ENCODE measurements at places on chromosomes 12 and 14.

DNA sequence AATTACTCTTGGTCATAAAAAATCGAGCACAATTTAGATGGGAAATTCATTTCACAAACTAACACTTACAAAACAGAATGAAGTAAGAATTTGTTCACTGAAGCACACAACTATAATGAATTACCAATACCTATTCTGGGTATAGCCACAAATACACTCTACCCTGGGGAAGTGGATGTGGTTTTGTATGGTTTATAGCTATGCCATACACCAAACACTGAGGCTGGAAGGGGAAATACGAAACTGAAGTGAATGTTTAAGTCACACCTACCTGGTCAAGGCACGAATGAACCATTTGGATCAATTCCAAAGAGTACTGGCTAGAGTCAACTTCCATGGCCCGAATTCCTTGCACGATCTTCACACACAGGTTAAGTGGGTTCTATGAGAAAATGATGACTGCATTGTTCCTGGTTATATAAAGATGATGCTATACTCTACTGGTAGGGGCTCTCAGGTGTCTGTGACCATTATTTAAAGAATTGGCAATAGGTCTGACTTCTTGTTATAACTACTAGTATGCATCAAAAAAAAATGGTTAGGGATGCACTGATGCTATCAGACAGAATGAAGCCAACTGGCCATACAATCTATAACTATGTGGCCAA lies 12.8 kb downstream of the NEK9 start:
- DNase-seq: no peak

DNA sequence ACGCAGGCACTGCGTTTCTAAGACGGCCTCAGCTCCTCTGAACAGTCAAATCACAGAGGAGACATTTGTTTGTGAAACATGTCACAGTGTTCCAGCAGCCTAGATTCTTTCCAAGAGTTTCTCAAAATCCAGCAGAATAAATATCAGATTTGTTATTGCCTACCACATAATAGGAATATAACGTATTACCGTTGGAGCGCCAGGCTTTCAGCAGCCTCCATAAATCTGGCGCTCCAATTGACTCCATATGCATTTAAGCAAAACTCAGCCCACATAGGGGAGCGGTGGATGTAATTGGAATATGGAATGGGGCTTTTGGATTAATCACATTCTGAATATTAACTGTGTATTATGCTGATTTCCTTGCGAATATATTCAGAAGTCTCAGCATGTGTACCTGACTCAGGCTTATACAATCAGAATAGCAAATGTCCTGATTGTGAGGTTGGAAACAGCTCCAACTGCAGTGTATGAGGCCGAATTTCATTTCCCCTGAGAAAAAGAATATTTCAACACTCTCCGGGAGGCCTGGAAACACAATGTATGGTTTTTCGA lies 174.0 kb downstream of the ASCL4 start:
- DNase-seq: no peak

DNA sequence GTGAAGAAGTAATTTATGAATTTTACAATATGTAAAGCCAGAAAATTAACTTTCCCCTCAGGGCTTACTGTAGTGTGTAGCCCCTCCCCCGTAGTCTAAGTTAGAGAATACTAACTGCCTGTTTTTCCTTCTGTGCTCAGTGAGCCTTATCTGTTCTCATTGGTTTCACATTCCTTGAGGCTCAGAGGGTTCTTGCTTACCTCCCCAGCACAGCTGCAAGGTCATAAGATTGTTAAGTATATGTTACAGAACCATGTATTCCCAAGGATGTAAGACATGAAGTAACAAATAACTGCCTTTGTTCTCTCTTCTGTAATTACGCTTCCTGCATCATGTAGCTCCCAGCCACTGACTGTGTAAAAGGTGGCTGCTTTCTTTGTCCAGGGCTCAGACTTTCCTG lies 1351.1 kb downstream of the TMEM121 start:
- DNase-seq: no peak

GRCh38 chr12:129101404-129101803 lies 248.1 kb downstream of the GLT1D1 start:
- DNase-seq: no peak

DNA sequence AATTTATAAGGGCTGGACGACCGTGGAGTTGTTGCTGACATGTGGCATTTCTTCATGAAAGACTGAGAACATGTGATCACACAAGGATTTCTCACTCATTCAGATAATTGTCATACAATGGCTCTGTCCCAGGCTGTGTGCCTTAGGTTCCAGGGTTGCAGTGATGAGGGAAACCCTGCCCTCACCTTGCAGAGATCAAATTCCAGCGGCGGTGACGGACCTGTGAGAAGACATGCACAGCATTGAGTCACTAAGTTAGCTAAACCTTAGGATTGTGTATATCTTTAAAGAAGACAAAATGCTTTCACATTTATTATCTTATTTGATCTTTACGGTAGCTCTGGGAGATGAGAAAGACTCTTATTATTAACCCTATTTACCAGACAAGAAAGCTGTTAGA lies 1029.1 kb downstream of the BCL11B start:
- DNase-seq: no peak

GRCh38 chr14:93862265-93862664 lies 64.9 kb upstream of the FAM181A start:
- no peak for DNase-seq

- DNase-seq: no peak
These were observed 87.9 kb downstream of the USP15 start for GRCh38 chr12:62347922-62348650.

DNA sequence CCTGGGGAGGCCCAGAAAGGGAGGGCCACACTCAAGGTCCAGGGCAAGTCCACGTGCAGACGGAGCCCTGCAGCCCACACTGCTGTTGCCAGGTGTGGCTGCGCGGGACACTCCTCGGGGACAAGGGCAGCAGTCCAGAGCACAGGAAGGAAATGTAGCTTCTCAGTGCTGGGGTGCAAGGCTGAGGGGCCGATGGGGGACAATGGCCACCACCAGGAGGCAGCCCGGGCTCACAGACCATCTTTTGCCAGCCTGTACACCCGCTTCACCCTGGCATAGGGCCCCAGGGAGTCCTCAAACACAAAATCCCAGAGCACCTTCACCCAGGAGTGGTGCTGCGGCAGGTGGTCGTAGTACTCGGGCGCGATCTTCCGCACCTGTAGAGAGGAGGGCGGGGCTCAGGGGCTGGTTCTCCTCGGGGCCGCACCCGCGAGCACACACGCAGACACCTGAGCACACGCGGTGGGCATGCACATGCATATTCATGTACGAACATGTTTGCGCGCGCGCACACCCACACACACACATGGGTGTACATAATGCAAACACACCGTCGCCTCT lies 12.8 kb downstream of the DEGS2 start:
- no peak for DNase-seq

DNA sequence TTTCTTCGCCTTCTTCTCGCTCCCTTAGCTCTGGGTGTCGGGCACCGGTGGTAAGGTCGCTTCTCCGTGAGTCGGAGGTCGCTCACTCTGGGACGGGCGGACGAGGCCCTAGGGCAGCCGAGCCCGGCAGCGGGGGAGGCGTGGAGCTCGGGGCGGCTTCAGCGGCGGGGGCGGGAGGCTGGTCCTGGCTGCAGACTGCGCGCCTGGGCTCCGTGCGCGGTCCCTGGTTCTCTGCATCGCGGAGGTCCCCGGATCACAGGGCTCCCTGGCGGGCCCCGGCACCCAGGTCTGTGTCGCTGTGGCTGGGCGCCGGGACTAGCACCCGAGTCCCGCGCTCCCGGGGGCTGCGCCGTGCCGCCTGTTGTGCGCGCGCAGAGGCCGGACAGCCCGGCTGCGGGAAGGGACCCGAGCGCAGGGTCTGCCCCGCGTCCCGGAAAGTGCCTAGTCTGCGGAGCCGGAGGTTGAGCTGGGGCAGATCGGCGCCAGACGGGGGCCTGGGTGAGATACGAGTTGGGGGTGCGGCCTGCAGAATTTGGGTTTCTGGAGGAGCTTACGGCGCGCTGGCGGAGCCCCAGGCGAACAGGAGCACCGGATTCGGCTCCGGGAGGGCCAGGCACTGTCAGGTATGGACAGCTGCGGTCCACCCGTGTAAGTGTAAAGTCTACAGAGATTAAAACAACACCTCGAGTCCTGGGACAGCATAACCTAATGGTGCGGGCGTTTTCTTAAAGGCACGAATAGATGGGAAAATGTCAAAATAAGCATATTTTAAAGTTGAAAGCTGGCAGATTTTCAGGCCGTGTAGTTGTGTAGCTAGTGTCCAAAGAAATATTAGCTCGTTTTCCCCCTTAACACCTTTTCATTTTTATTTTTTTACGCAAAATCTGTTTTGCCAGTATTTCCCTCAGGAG lies 713 bp downstream of the FRMD6 start:
- DNase-seq: no peak

DNA sequence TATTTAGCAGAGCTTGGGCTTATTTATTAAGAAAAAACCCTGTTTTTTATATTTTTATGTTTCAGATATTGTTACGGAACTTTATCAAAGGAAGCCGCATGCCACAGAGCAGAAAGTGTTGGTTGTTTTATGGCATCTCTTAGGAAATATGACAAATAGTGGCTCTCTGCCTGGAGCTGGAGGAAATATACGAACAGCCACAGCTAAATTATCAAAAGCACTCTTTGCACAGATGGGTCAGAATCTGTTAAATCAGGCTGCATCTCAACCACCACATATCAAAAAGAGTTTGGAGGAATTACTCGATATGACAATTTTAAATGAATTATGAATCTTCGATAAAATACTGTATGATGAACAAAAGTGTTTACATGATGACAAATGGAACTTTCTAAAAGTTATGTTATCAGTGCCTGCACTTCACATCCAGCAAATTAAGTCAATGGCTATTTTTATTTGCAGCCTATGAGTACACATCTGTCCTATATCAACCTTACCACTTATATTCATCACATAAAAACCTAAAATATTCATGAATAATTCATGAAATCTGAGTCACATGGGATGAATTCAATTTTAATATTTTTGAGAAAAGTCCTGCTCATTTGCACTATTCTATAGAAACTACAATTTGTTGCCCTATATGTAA lies 10.6 kb upstream of the PRPF39 start:
- no peak for DNase-seq

- DNase-seq: peak; percentile 27
These were observed 241.4 kb downstream of the BMP4 start for GRCh38 chr14:53715193-53715721.

DNA sequence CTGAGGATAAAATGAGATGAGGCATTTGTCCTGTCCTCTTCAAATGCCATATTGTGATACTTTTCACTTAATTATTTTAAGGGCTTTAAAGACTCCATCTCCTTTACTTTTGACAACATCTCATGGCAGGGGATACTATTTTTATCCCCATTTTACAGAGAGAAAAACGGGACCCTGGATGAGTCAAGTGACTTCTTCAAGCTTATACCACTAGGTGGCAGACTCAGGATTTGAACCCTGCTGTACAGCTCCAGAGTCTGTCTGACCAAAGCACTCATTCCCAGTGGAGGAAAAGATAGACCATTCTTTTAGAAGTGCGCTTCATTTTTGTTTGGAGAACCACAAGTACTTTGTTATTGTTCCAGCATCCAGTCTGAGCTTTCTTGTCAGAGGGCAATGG lies 1.7 kb upstream of the SMOC1 start:
- peak; percentile 30 for DNase-seq

DNA sequence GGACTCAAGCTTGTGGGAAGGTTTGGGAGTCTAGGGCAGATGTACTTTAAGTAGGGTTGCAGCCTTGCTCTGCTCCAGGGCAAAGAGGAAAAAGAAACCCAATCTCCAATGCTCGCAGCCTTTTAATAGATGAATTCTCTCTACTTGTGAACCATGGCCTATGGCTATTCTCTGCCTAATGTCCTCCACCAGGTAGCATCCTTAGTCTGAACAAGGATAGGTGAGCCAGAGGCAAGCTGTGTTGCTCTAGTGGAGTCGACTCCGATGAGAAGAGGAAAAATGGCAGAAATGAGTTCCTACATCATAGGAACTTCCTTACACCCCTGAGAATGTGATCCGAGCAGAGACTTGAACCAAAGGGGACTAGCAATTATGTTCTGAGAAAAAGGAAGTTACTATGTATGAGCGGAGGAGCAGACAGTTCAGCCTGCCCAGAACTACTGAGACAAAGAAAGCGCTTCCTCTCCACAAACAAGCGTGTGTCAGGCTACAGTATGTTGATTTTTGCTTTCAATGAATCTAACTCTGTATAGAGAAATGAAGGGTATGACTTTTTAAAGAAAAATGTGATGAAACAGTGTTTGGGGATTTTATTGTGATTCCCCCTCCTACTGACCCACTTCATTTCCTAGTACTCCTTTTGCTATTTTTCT lies 153.6 kb upstream of the ARID2 start:
- peak; percentile 59 for DNase-seq

DNA sequence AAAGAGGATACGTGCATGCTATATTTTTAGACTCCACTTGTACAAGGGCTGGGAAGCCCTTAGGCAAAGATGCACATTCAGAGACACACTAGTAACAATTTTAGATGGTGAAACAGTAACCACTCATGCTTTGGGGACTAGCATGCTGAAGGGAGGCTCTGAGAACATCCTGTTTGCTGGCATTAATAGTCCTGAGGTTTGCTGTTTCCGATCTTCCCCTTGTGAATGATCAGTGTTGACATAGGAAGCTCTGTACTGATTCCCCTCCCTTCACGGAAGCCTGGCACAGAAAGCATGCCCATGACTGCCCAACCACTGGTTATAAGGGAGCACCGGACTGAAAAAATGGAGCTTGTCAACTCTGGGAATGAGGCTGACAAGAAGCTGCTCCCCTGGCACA lies 164.6 kb downstream of the GCH1 start:
- peak; percentile 16 for DNase-seq

DNA sequence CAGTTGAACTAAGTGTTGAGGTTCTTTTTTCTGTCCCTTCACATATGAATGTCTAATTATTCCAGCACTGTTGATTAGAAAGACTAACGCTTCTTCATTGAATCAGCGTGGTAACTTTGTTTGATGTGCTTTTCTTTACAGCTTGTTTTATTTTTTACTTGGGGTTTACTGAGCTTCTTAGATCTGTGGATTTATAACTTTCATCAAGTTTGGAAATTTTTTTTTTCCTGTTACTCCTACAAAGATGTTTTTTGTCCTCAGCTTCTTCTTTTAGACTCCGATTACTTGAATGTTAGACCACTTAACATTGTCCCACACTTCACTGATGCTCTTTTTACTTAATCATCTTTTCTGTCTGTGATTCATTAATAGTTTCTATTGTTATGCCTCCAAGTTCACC lies 31.5 kb downstream of the NTN4 start:
- DNase-seq: no peak

GRCh38 chr12:3178671-3179313 lies 101.6 kb downstream of the TSPAN9 start:
- DNase-seq: no peak

DNA sequence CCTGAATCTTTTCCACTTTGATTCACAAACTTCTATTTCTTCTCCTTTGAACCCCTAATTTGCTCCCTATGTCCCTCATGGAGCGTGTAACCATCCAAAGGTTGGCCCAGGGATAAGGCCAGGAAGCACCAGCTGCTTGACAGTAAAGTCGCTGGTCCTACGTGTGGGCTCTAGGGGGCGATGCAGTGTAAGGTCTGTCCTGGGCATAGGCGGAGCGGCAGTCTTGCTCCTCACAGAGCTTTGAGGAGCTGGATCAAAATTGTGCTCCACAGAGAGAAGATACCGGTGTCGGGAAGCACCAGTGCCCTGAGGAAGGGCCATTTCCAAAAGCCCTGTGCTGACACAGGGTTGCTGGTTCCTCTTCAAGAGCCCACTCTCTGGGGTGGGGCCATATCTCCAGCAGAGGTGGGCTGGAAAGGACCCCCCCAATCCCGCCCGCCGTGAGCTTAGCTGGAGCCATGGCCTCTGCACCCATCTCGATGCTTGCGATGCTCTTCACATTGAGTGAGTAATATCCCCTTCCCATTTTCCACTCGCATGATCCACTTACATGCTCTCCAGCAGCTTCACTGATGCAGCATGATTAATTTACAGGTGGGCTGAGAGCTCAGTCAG lies 49.9 kb upstream of the OR4E1 start:
- peak; percentile 31 for DNase-seq

GRCh38 chr12:118645219-118645618 lies 268.9 kb downstream of the SUDS3 start:
- DNase-seq: peak; percentile 30
